ENCODE measurements at places on chromosomes 6 and 20.

DNA sequence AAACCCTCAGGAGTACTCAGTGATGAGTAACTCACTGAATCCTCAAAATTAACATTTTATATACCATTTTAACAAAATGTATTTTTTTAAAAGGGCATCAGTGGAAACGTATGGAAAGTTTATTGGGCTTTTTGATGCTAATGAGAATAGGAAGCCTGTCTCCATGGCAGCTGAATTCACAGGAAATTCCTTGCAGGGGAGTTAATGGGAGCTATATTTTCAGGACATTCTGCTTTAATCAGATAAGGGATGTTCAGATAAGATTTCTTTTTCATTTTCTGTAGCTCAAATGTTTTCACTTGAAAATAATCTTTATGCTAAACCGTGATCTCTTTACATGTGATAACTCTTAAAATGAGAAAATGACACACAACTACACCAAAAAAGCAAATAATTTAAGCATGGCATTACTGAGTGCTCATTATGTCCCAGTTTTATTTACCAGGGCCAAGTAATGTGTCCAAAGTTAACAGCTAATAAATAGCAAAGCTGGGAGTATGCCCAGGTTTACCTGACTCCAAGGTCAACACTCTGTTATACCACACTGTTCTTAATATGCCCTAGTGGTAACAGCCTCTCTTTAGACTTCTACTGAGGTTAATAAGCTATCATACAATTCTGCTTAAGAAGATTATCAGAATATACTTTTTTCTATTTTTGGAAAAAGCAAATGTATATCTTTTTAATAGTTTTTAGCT, 348.1 kb downstream of the GRIK2 start:
- no peak for DNase-seq

GRCh38 chr6:13302751-13303667, 25.3 kb downstream of the TBC1D7 start:
- peak; percentile 23 for DNase-seq

DNA sequence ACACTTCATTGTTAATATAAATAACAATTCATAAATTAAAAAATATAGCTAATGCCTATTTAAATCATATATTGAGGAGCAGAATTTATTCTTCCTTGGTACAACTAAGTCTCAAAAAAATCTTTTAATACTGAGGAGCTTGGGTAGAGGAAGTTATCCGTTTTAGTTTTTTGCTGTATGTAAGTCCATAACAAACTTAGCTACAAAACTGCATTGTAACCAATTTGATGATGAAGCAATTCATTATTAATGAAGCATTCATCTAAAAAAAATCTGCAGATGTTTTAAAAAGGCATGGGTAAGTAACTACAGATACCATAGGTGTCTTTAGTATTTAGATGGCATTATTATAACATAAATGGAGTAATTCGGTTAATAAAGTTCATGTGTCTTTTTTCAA, 1.3 kb downstream of the KHDRBS2 start:
- DNase-seq: no peak

GRCh38 chr6:3196770-3197169, 30.7 kb downstream of the TUBB2B start:
- DNase-seq: no peak

GRCh38 chr6:170089963-170090362, 200.9 kb downstream of the DLL1 start:
- DNase-seq: no peak

DNA sequence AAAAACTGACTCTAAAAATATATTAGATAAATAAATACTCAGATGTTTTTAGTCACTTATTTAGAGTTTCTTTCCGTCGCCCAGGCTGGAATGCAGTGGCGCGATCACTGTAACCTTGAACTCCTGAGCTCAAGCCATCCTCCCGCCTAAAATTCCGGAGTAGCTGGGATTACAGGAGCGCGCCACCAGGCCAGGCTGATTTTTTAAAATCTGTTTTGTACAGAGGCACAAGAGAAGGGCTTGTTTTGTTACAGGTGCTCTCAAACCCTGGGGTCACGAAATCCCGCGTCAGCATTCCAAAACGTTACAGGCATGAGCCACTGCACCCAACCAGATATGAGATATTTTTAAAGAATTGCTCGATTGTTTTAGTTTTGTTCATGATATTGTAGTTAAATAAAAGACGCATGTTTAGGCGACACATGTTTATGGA, 40.7 kb upstream of the BTN3A2 start:
- DNase-seq: no peak

DNA sequence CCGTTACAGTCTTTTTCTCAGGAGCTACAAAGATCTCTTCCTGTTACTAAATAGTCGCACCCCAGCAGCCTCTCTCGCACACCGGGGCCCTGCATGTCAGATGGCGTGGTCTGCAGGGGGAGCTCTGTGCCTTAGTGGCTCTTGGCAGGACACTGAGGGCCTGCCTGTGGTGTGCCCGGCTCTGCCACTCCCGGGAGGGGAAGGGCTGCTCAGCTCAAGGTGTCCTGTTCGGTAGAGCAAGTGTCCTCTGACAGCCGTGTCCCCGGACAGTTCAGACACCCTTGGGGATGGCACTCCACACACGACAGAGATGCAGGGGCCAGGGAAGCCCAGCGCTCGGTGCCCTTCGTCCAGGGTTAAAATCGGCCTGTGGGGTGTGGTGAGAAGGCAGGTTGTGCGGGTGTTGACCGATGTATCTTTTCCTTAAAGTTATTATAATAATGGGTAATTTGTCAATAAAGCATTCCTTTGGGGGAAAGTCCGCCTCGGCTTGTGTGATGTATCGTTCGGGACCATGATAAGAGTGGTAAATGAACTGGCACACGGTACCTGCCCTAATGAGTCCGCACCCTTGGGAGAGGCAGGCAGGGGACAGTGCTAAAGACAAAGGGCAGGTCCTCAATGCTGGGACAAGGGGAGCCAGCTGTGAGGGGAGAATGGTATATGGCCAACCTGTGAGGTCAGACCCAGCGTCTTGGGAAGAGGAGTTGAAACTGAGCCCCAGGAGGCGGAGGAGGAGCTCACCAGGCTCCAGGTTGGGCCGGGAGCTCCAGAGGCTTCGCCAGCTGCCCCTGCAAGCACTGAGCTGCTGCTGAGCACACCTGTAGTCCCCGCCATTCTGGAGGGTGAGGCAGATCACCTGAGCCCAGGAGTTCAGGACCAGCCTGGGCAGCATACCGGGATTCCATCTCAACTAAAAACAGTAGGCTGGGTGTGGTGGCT, 3.6 kb upstream of the DNAJC5 start:
- DNase-seq: no peak

- no peak for DNase-seq
These were observed 236.7 kb downstream of the CDC5L start for GRCh38 chr6:44624226-44624625.

DNA sequence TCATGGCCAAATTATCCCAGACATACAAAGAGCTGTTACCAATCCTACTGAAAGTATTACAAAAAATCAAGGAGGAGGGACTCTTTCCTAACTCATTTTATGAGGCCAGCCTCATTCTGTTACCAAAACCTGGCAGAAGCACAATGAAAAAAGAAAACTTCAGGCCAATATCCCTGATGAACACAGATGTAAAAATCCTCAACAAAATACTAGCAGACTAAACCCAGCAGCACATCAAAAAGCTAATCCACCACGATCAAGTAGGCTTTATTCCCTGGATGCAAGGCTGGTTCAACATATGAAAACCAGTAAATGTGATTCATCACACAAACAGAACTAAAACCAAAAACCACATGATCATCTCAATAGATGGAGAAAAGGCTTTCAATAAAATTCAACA, 109.2 kb downstream of the C6orf118 start:
- DNase-seq: no peak

DNA sequence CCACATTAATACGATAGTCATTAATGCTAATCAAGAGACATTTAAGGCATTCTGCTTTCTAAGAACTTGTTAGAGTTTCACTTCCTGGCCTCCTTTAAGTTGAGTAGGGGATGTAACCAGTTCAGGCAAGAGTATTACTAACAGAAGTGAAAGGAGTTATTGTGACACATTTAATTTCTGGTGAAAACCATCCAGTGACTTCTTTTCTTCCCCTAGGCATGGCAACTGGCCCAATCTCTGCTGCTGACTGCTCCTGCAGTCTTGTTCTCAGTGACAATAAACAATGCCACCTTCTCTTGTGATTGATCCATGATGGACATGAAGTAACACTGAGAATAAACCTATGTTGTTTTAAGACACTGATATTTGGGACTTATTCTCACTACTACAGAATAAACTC, 130.9 kb upstream of the DEFB112 start:
- no peak for DNase-seq

DNA sequence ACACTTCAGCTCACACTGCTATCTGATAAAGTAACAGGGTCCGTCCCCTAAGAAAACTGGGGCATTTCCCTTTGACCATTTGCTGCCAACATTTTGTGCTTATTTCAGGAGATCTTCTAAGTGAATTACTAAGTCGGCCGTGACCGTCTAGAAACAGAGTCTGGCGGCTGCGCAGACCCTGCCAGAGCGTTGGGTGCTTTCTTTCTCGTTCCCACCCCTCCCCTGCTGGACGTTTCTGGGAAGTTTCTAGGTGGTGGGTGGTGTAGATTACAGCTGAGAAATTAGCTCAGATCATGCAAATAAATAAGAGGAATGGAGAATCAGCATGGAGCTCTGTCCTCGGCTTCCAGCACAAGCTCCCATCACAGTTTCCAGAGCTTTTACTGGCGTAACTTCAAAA, 128.1 kb downstream of the MYLK4 start:
- no peak for DNase-seq

- DNase-seq: no peak
These were observed 176.4 kb downstream of the TFAP2B start for GRCh38 chr6:50995036-50995435.

GRCh38 chr20:24972341-24972740, 20.2 kb downstream of the APMAP start:
- no peak for DNase-seq

DNA sequence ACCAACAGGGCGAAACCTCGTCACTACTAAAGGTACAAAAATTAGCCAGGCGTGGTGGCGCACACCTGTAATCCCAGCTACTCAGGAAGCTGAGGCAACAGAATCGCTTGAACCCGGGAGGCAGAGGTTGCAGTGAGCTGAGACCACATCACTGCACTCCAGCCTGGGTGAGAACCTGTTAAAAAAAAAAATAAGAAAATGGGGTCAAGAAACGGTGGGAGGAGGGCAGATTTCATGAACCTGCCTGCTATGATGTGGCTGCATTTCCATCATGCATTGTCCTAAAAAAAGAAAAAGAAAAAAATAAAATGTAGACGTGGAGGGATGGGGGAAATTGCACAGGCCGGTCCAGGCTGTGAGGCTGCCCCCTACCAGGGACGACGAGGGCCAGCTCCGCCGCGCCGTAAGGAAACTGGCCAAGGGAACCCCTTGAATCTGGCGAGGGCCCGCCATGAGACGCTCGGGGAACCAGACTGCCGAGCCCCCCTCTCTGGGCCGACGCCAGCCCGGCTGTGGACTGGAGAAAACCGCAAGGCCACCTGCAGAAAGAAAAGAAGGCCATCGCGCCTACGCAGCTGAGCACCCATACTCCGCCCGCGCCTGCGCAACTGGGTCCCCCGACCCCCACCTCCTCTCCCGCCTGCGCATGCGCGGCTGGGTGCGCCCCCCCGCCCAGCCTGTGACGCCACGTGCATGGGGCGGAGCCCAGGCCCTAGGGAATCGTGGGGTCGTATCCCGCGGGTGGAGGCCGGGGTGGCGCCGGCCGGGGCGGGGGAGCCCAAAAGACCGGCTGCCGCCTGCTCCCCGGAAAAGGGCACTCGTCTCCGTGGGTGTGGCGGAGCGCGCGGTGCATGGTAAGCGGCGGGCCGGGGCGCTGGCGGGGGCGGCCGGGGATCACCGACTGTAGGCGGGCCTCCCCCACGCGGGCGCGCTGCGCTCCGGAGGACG, at the start of gene ENTPD6:
Gene ENTPD6 (plus strand): TSS at position 699 of the 948 bp plus-strand sequence. CDS start 10,825 bp downstream, outside the sequence.
- peak; percentile 27 for DNase-seq

GRCh38 chr6:110517601-110518281, 41.3 kb upstream of the SLC22A16 start:
- DNase-seq: no peak

DNA sequence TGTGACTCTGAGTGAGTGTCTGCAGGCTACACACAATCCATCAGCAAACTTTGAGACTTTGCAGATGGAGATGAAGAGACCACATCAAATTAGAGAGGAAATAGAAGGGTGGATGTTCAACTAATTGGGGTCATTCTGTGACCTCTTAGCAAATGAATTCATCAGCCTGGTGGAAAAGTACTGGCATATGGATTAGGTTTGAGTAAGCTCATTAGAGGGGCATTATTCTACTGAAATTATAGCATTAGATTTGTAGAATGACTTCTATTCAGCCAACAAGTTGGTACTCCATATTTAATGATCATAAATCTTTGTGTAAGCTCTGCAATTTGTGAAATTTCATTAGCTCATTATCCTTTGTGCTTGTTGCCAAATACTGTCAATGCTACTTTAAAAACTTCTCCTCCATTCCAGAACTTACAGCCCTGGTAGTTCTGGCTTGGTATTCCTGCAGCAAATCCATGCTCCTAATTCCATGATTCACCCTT, 63.8 kb downstream of the ADTRP start:
- no peak for DNase-seq

DNA sequence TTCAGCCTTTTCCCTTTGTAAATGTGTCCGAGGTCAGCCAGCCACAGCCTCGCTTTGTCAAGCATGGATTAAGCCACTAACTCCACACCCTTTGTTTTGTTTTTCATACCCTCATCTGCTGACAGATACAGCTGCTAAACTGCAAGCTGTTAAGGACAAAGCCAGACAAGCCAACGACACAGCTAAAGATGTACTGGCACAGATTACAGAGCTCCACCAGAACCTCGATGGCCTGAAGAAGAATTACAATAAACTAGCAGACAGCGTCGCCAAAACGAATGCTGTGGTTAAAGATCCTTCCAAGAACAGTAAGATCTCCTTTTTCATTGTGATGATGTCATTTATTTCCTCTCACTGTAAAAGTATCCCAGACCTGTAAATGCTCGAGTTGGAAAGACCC, 269.3 kb downstream of the ARHGAP18 start:
- DNase-seq: no peak

DNA sequence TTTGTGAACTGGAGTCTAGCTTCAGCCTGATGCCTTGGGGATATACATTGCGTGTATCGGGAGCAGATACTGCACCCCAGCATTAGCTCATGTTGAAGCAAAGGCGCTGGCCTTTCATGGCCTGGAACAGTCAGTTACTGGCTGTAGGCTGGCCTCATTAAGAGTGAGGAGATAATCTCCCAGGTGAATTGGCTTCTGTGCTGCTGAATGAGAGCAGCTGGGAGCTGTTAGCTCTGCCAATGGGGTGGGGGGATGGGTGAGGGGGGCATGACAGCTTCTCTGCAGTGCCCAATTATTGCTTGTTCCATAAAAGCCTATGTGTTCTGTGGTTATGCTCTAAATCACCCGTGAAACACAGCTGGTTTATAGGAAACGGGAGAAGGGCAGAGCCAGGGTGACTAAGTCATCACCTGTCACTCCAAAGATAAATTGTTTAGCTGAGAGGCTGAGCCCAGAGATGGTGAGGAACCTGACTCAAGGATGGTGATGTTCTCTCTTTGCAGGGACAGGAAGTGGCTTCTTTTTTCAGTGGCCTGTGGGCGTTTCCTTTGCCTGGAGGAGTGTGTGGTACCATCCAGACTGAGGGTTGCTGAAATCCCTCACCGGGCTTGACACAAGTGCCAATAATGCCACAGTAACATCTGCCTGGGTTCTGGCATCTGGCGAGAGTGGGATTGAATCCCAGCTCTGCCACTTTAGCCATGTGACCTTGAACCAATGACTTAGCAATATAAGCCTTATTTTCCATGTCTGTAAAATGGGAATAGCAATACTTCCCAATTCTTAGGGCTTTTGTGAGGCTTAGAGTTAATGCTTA, 170.8 kb downstream of the BCAS1 start:
- no peak for DNase-seq
